ENCODE measurements at places on chromosomes 1 and 21.

- no peak for DNase-seq
Measured at GRCh38 chr1:247054992-247055415, 23.6 kb downstream of the ZNF670 start.

- DNase-seq = peak; percentile 84
Measured at GRCh38 chr1:33086384-33086850, 5.5 kb downstream of the AZIN2 start.

DNA sequence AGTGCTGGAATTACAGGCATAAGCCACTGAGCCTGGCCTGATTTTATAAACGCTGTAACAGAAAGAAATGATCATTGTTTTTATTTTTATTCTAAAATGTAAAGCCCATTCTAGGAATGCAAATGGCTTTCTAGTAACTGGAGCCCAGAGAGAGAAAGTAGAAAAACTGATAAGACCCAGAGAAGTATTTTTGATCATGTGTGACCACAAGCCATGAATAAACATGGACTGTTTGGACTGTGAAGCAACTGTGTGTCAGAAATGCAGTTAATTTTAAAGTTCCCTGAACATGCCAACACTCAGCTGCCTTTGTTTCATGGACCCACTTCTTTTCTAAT is 39.7 kb downstream of the EIF2B3 start:
- DNase-seq = no peak

- no peak for DNase-seq
Measured at GRCh38 chr1:103371234-103371633, 154.3 kb upstream of the RNPC3 start.

- peak; percentile 89 for DNase-seq
Measured at GRCh38 chr1:208101661-208102431, 142.3 kb downstream of the PLXNA2 start.

DNA sequence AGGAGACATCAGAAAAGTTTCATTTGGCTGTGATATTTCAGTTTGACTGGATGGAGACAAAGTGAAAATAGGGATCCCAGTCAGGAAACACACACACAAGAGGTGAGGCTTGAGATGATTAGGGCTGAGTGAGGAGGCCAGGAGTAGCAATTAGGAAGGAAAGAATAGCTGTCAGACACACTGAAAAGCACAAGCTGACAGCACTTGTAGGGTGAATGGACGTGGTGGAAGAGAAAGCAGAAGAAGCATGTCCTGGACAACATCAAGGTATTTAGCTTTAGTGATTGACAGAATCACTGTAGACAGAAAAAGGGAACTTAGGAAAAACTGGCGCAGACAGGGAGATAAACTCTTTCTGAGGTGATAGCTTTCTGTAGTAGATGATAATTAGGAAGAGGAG is 347.7 kb downstream of the TGFB2 start:
- no peak for DNase-seq

DNA sequence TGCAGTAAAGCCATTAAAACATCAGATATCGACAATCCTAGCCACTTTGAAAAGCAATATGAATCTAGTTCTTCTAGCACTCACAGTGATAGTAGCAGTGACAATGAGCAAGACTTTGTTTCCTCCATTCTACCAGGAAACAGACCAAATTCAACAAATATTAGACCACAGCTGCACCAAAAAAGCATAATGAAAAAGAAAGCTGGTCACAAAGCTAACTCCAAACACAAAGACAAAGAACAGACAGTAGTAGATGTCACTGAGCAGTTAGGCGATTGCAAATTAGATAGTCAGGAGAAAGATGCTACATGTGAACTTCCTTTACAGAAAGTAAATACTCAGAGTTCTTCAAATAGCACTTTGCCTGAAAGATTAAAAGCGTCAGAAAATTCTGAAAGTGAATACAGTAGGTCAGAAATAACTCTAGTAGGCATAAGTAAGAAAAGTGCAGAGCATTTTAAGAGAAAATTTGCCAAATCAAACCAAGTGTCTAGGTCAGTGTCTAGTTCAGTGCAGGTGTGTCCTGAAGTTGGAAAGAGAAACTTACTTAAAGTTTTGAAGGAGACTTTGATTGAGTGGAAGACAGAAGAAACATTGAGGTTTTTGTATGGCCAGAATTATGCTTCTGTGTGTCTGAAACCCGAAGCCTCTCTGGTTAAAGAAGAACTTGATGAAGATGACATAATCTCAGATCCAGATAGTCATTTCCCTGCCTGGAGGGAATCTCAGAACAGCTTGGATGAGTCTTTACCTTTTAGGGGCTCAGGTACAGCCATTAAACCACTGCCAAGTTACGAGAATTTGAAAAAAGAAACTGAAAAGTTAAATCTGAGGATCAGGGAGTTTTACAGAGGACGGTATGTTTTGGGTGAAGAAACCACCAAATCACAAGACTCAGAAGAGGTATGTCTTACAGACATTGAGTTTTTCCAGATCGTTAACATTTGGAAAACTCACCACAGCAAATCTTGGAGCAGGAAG is 24.9 kb downstream of the RPAP2 start:
- DNase-seq = no peak

DNA sequence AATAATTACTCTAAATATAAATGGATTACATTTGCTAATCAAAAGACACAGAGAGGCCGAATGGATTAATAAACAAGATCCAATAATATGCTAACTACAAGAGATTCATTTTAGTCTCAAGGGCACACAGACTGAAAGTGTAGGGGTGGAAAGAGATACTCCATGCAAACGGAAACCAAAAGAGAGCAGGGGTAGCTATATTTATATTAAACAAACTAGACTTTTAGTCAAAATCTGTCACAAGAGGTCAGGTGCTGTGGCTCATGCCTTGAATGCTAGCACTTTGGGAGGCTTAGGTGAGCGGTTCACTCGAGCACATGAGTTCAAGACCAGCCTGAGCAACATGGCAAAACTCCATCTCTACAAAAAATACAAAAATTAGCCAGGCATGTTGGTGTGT is 33.6 kb upstream of the DISP1 start:
- DNase-seq = no peak

- no peak for DNase-seq
Measured at GRCh38 chr1:87089823-87090222, 175.4 kb downstream of the HS2ST1 start.

GRCh38 chr1:116988908-116989307 is 12.7 kb upstream of the CD101 start:
- DNase-seq = no peak

GRCh38 chr1:167171286-167171929 is 49.3 kb upstream of the POU2F1 start:
- no peak for DNase-seq

GRCh38 chr1:182143154-182143657 is 81.7 kb upstream of the ZNF648 start:
- DNase-seq = peak; percentile 93

DNA sequence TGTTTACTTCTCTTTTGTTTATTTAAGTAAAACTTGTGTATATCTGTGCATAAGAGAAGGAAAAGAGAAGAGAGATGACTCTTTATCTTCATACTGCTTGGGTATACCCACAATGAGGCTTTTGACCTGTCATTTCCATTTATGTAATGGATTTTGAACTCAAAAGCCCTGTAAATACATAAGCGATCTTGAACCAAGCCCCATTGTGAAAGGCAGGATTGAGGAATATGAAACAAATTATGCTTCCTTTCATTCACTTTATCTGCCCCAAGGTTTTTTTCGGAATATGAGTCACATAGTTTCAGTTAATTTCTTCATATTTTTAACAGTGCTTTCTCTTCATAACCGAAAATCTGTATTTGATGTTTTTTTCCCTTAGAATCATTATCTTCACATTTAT is 21.4 kb downstream of the CNST start:
- DNase-seq = no peak

DNA sequence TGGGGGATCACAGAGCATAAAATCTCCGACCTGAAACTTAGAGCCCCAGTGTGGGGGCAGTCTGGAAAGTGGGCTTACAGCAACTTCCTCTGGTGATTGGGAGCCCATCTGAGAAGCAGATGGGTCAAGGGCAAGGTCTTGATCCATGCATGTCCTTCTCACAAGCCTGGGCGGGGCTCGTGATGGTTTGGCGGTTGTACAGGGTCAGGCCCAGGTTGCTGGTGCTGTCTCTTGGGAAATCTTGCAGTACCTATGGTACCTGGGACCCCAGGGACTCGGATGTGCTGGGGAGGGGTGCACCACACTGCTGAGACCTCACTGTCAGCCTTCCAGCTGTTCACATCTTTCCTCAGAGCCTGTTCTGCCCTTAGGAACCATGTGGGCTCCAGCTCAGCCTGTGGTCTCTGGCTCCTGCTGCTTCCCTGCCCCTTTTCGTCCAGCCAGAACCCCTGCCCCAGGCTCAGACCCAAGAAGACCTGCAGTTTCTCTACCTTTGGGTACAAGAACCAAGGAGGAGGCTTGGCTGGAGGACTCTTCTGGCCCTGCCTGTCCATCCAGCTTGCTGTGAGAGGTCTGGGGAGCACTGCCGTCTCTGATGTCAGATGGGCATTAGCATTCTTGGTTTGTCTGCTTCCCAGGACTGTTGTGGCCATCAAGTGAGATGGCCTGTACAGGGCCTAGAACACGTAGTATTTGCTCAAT is 24.5 kb downstream of the WNT4 start:
- no peak for DNase-seq

DNA sequence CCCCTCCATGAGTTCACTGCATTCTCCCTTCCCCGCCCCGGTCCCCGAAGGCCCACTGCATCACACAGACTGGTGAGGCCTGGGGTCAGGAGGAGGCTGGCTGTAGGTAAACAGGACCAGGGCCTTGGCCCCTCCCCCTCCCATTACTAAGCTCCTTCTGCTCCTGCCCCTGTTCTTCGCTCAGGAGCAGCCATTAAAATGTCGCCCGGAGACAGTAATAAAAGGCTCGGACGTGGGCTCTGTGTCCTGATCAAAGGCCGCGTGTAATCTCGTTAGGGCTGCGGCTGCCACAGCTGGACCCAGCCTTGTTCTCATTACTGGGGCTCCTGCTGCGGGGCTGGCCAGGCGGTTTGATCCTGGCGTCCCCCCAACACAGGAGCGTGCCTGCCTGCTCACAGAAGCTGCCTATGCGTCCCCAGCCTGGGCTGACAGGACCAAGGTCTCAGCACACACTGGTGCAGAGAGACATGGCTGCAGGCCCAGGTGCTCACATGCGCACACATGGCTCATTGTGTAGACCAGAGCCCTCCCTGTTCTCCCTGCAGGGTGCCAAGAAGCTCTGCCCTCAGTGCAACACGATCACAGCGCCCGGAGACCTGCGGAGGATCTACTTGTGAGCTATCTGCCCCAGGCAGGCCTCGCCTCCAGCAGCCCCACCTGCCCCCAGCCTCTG is 24.0 kb downstream of the TMEM53 start:
- DNase-seq = no peak

DNA sequence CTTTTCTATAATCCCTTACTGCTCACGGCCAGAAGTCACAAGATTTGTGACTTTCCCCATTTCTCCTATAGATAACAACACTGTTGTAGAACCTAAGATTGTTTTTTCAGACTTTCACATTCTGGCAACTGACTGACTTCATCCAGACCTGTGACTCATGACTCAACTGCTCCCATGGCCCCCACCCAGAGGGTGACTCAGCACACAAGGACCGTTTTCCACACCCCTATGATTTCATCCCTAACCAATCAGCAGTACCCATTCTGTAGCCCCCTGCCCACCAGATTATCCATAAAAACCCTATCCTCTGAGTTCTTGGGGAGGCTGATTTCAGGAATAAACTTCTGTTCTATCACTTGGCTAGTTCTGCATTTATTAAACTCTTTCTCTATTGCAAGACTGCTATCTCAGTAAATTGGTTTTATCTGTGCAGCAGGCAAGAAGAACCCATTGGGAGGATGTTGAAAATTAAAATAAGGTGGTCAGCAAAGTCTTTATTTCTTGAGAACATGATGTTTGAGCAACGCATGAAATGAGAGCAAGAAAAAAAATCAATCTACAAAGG is 79.7 kb downstream of the NGF start:
- DNase-seq = no peak

- DNase-seq = peak; percentile 40
Measured at GRCh38 chr1:201608635-201609395, 69.9 kb downstream of the NAV1 start.

DNA sequence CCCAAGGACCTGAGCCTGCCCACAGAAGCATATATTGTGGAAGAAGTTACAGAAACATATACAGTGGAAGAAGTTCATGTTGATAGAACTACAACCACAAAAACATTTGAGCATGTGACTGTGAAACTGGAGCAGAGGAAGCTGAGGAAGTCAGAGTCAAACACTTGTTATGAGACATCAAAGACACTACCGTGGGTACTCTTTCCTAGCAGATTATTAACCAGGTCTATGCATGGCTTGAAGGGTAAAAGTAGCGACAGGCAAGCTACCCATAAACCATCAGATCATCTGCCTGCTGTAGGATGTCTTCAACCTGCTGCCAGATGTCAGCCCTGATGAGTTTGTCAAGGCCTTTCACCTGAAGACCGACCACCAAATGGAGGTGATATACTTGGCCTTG is 35.8 kb downstream of the IVNS1ABP start:
- DNase-seq = no peak

DNA sequence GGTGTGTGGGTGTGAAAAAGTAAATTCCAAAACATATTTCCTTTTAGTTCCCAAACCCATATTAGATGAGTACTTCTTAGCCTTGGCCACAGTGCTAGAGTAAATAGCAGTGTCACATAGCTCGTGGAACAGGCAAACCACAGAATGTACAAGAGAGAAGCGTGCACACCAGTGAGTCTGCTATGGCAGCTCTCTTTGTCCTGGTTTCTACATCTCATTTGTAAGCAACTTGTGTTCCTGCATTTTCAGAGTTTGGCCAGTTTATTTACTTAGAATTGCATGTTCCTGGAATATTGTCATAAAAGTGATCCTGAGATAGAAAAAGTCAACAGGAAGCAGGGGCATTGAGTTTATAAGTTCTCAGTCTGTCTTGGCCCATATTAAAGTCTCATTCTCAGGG is 142.1 kb downstream of the DHRS3 start:
- no peak for DNase-seq

GRCh38 chr1:112770724-112771123 is 55.6 kb upstream of the PPM1J start:
- DNase-seq = no peak

DNA sequence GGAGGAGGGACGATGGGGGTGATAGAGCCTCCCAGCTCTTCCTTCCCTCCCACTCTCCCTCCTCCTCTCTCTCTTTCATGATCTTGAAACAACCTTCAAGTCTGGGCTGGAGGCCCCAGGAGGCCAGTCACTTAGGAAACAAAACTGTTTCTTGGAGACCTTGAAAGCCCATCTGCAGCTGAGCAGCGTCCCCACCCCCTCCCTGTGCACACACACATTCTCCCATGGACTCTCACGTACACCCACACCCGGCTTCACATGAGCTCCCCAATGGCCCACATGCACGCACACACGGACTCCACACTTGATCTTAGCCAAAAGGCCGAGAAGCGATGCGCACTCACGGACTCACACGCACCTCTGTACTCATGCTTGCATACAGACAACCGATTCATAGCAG is 3.2 kb upstream of the ATP1A2 start:
- peak; percentile 82 for DNase-seq

DNA sequence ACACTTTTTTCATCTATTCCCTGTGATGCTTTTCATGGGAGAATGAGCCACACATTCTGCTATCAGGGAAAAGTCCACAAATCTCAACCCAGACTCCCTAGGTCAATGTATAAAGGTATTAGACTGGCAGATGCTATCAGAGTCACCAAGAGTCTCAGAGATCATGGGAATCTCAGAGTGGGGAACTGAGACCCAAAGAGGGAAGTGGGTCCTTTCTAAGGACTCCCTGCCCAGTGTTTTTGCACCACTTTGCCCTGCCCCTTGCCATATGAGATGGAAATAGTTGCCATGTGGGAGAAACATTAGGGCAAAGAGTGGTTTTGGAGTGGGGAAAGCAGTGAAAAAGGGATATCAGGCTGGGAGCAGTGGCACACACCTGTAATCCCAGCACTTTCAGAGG is 19.1 kb upstream of the AZIN2 start:
- DNase-seq = no peak

- peak; percentile 63 for DNase-seq
Measured at GRCh38 chr1:51264451-51264850, 28.4 kb downstream of the RNF11 start.

Data from right hindlimb (tissue), 1 donor.